ENCODE measurements at places on chromosomes 12 and 14.
A peak's percentile ranks its signal among the peaks of the same experiment; 100 is the strongest.

GRCh38 chr14:31927348-31927832, 149.7 kb upstream of the ARHGAP5 start:
- DNase-seq = no peak

GRCh38 chr14:76957224-76957891, 71.2 kb downstream of the IRF2BPL start:
- DNase-seq = peak; percentile 75

GRCh38 chr14:55384536-55384935, 27.1 kb downstream of the ATG14 start:
- DNase-seq = no peak

DNA sequence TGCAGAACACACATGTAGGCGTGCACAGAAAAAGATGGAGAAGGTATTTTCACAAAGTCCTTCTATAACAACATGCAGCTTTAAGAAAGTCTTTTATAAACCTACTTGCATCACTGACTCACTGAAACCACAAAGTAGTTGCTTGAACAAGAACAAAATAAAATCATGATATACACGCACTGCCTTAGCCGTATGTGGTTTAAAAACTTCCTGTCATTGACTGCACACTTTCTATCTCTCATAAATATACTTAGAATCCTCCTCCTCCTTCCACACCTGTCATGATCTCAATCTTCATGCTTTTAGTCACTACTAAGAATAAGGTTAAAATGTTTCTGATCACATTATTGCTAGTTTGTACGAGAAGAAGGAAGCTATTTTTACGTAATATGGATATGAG, 31.8 kb upstream of the RAD51AP1 start:
- DNase-seq = no peak

DNA sequence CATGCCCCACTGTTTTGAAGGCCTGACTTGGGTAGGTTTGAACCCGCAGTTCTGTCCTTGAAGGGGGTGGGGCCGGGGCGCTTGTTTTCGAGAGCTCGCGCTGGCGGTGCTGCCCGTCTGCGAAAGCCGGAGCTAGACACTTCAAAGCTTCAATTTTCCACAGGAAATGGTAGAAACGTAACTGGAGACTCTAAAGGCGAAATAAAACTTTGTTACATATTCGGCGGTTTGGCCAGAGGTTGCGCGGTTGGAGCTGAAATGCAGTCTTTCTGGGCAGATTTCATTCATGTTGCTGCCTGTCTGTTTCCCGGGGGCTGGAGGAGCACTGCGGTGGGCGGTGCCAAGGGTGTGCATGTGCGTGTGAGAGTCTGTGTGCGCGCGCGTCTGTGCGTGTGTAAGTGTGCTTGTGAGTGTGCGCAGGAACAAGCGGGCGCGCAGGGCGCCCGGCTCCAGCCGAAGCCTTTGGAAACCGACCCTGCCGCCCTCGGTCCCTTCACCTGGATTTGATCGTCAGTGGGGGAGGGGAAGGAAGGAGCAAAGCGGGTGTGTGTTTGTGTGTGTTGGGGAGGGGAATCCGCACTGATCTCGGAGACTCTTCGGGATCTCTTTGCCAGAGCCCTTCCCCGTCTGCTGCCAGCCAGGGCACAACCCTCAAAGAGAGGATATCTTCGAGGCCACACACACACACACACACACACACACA, 227.7 kb upstream of the CRY1 start:
- DNase-seq = no peak

DNA sequence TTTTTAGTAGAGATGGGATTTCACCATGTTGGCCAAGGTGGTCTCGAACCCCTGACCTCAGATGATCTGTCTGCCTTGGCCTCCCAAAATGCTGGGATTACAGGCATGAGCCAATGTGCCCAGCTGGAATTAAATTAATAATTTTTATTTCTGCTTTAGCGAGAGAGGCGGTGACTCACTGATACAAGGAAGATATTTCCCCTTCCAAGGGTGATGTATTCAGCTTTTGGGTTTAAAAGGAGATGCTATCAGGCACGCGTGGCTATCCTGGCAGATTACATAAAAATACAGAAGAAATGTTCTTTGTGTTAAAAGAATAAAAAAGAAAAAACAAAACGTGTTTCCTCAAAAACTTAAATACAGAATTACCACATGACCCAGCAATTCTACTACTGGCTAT, 12.4 kb upstream of the P2RX7 start:
- no peak for DNase-seq

- DNase-seq = peak; percentile 48
These were observed 14.1 kb upstream of the NUMB start for GRCh38 chr14:73472185-73473114.
